ENCODE measurements at places on chromosomes 1 and 21. TPM values are rescaled to one million over a fixed set of nuclear protein-coding genes. Genes with fewer than 3 reads are reported as not detected.

- no peak for DNase-seq
Measured at GRCh38 chr1:76254104-76255030, 179.8 kb downstream of the ST6GALNAC3 start.

GRCh38 chr1:119861547-119861946 is 34.8 kb downstream of the ADAM30 start:
- DNase-seq: no peak

- DNase-seq: no peak
Measured at GRCh38 chr1:58165073-58165472, 381.5 kb downstream of the OMA1 start.

GRCh38 chr1:40662151-40662550 is 3.3 kb downstream of the RIMS3 start:
- DNase-seq: peak; percentile 81

- DNase-seq: no peak
Measured at GRCh38 chr1:60765204-60765603, 317.2 kb upstream of the NFIA start.

DNA sequence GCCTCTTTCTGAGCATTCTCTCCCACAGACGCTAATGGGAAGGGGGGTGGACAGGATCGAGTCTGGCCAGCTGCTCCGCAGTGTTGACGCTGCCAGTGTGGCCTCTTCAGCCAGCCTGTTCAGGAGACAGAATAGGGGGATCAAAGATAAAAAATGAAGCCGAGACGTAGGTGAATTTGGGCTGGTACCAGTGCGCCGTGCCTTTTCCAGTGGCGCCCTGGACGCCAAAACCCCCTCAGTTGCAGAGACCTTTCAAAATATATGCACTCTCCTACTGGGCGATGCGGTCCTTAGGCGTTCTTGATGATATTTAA is 1.1 kb downstream of the TTC3 start:
- DNase-seq: no peak

DNA sequence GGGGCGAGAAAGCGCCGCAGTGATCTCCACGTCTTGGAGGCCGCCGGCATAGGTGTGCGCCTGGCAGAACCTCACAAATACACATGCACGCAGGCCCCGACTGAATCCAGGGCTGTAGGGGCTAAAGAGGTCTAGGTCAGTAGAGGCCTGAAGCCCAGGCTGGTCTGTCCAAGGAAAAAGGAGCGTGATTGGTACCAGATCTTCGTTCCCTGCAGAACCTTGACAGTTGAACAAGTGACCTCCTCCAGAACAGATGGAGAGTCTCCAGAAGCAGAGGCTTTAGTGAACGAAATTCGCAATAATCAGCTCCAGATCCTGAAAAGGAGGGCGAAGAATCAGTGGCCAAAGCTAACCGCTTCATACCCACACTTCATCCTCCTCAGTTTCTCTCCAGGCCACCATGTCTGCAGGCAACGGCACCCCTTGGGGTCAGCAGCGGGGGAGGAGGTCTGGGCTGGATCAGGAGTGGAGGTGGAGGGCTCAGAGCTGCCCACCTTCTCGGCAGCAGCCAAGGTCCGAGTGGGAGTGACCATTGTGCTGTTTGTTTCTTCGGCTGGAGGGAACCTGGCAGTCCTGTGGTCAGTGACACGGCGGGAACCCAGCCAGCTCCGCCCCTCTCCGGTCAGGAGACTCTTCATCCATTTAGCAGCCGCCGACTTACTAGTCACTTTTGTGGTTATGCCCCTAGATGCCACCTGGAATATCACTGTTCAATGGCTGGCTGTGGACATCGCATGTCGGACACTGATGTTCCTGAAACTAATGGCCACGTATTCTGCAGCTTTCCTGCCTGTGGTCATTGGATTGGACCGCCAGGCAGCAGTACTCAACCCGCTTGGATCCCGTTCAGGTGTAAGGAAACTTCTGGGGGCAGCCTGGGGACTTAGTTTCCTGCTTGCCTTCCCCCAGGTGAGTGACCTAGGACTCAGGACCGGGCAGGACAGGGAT is 749 bp upstream of the PEX11B start:
- DNase-seq: peak; percentile 92

- no peak for DNase-seq
Measured at GRCh38 chr1:32305310-32305709, 13.4 kb downstream of the HDAC1 start.

DNA sequence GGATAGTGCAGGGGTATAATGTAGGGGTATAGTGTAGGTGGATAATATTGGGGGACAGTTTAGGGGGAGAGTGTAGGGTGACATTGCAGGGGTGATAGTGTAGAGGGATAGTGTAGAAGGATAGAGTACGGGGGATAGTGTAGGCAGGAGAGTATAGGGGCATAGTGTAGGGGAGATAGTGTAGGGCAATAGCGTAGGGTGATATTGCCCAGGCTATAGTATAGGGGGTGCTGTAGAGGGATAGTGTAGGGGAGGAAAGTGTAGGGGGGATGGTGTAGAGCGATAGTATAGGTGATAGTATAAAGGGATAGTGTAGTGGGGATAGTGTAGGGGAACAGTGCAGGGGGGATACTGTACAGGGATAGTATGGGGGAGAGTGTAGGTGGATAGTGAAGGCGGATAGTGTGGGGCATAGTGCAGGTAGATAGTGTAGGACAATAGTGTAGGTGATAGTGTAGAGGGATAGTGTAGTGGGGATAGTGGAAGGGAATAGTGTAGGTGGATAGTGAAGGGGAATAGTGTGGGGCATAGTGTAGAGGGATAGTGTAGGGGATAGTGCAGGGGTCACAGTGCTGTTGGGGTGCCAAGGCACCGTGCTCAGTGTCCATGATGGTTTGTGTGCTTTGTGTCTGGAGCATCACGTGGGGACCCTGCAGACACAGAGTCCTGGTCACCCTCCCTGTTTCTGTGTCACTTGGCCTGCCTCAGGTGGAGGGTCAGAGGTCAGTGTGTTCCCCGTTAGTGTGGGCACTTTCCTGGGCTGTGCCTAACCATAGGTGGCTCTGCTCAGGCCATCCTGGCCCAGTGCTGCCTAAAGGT is 10.5 kb upstream of the ARF1 start:
- no peak for DNase-seq

DNA sequence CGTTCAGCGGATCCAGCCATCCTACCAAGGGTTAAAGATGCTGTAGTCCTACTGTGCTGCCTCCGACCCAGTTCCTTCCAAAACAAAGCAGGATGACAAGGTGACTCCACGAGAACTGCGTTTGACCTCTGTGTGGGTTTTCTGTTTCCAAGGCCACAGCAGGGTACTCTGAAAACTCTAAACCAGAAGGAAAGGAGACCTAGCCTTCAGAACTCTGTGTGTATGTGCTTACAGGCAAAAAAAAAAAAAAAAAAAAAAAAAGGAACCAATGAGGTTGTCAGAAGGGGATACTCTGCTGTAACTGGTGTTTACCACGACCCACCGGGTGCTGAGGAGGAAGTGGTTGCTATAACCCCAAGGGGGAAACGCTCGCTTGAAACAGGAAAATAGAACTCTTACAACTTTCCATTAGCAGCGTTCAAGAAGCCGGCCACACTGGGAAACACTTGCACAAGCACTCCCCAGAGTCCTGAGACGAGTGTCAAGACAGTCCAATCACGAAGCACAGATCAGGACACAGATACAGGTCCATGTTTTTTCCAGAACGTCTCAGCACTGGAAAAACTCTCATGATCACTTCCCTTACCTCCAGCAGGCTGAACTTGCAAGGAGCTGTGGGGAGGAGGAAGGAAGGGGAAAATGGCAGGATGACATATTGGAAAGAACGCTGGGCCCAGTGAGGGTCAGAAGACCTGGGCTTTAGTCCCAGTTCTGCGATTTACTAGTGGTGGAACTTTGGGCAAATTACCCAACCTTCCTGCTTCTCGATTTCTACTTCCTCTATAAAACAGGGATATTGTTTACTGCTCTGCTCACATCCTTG is 64.0 kb downstream of the ITPKB start:
- DNase-seq: no peak

- no peak for DNase-seq
Measured at GRCh38 chr1:236963920-236964319, 40.3 kb downstream of the MT1HL1 start.

GRCh38 chr1:157806431-157807149 is 13.3 kb downstream of the FCRL1 start:
- DNase-seq: no peak

DNA sequence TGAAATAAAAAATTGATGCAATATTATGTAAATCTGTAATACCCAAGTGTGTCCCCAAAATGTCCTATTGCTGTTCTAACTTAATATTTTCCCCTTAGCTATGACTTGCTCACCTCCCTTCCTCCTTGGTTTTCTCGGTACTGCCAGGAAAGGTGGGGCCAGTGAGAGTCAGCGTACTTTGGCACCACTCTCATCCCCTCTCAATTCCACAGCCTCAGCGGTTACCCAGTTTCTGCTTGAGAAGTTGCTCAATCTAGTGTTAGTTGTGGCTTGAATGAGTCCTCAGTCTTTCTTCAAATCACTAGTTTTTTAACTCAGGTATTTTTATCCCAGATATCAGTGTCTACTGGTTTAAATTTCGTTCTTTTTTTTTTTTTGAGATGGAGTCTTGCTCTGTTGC is 32.3 kb downstream of the BCAS2 start:
- no peak for DNase-seq

DNA sequence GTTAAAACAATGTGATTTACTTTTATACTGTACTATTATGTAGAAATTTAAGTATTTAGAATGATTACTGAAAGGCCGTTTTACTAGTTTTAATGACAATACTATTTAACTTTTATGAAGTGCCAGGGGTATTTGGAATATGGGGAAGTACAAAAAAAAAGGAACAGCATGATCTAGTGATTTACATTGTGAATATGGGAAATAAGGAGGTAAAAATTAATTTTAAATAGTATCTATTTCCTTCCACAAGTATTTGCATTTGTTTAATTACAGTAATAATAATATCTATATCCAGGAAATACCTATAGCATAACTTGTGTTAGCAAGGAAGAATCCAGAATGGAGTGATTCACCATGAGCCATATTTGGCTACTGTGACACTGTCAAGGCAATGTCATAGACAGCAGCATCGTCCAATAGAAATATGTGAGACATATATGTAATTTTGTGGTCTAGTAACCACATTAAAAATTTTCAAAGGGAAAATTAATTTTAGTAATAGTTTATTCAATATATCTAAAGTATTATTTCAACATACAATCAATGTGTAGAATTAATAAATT is 22.0 kb downstream of the CNST start:
- no peak for DNase-seq

- peak; percentile 91 for DNase-seq
Measured at GRCh38 chr1:39671793-39672550, at the start of gene NT5C1A. NT5C1A (minus strand) TSS chr1:39672107; CDS start chr1:39672038, 69 bp downstream.

The ADCY10 gene
- total RNA-seq: 0.36 TPM

The TSPEAR gene
- not detected for total RNA-seq

The FOXD2 gene
- total RNA-seq: 0.59 TPM

The UBASH3A gene
- not detected for total RNA-seq

The SH3D21 gene
- 1.8 TPM for total RNA-seq

The HLX gene
- total RNA-seq: 9.0 TPM

The APOBEC4 gene
- under 0.01 TPM for total RNA-seq

The RAB13 gene
- 72.0 TPM for total RNA-seq
